Motor neuron (in vitro differentiated cells): ENCODE measurements at places on chromosomes 11 and 22. TPM values are rescaled to one million over a fixed set of nuclear protein-coding genes. Genes with fewer than 3 reads are reported as not detected.

GRCh38 chr11:63444160-63444559 is 46.8 kb downstream of the PLAAT5 start:
- ATAC-seq = no peak

GRCh38 chr11:63709336-63709884 is 28.1 kb downstream of the RTN3 start:
- ATAC-seq = no peak

DNA sequence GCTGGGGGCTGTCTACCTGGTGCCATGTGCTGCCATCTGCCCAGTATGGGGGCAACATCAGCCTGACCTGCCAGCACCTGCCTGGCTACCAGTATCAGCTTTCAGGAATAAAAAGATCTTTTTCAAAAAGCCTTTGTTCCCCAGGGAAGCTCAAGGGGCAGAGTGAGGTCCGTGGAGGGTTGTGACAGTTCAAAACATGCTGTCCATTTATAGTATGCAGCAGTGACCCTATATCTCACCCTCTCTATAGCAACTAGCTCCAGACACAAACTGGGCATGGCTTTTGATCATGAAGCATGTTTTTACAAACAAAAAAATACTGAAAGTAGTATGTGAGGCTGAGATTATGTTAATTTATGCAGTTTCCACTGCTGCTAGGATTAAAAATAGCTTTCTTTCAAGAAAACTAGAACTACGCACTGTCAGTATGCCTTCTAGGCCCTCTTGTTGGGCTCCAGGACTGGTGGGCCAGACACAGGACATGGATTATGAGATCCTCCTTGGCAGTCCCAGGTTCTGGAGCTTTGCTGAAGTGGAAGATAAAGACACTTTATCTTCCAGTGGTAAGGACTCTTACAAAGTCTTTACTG is 23.4 kb downstream of the NAV2 start:
- peak; percentile 56 for ATAC-seq

GRCh38 chr11:125192183-125192582 is 27.6 kb downstream of the PKNOX2 start:
- ATAC-seq = peak; percentile 35

DNA sequence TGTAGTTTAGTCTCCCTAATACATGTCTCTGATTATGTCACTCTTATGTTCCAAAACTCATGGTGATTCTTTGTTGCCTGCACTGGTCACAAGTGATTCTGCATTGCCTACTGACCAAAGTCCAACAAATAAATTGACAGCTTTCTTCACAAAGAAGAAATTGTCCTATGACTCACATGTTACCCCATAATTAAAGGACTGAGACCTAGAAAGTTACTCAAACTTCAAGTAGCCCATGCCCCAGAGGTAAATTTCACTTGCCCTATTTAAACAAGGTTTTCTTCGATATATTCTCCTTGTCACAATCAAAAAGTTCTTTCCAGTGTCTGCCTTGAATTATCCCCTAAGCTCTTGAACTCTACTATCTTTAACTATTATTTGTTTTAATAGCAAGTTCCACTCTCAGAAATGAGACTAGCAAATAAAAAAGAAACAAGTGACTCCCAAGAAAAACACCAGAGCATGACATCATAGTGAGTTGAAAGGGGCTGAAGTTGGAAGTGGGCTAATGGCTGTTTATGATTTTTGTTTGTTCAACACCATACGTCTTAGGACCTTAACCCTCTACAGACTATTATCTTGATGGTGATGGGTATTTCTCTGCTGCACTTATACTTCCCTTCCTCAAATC is 94.5 kb upstream of the BLID start:
- ATAC-seq = no peak

GRCh38 chr11:124768914-124769313 is 6.8 kb upstream of the ESAM start:
- no peak for ATAC-seq

- peak; percentile 79 for ATAC-seq
Measured at GRCh38 chr11:31968461-31969358, 122.2 kb upstream of the RCN1 start.

DNA sequence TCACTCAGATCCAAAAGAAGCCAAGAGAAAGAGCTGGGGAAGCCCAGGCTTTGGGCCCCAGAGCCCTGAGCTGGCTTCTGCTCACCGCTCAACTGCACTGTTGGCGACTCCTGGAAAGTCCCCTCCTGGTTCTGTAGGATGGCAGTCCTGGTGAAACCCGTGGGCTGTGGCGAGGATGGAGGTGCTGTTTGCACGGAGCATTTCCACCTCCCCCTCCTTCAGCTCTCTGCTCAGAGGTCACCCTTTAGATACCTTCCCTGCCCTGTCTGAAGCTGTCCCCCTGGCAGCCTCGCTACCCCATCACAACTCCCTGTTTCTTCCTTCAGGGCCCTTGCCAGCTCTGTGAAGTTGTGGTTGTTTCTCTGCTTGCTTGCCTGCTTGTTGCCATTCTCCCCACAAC is 97.8 kb downstream of the MYO18B start:
- ATAC-seq = no peak

GRCh38 chr11:123587044-123587443 is 67.4 kb downstream of the SCN3B start:
- ATAC-seq = peak; percentile 72

DNA sequence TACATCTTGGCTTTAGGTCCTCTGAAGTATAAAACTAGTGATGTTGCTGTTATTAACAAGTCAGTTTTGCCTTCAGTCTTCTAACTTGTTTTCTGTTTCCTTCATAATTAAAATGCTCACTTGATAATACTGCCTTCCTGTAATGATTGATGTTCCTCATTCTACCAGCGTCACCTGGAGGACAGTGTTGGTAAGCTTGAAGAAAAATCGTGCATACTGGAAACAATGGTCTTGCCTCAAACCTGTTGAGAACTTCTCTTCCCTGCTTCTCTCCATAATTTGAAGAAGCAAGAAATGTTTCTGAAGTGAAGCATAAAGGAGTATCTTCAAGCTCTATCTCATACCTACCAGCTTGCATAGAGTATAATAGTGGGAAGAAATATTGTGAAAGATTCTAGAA is 3.0 kb downstream of the YWHAH start:
- no peak for ATAC-seq

DNA sequence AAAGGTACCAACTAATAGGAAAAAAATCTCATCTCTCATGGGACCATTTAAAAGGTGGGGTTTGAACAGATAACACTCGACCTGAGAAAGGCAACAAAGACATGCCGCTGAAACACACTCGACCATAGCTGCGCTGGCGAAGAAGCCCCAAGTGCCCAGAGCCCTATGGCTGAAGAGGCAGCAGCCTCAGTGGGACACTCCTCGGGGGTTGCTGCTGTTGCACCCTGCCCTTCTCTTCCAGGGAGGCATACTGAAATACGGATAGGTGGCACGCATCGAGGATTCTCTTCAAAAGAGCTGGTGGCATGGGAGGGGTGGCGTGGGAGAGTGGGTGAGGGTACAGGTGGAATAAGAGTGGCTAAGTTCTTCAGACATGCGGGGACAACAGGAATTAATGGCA is 18.5 kb upstream of the PHLDA2 start:
- no peak for ATAC-seq

DNA sequence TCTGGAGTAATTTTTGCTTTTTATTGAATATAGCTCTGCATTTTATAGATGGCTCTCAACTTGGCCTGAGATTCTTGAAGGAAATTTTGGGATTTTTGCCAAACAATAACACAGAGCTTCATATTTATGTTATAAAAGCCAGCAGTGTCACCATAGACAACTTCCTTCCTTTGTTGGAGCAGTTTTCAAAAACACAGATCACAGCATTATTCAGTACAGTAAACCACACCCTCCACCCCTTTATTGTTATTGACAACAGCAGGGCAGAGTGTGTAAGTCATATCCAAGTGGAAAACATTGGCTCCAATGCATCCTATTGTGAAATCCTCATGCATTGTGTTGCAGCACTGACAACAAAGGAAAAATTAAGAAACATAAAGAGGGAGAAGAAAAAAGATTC is 62.6 kb upstream of the PRSS23 start:
- no peak for ATAC-seq

DNA sequence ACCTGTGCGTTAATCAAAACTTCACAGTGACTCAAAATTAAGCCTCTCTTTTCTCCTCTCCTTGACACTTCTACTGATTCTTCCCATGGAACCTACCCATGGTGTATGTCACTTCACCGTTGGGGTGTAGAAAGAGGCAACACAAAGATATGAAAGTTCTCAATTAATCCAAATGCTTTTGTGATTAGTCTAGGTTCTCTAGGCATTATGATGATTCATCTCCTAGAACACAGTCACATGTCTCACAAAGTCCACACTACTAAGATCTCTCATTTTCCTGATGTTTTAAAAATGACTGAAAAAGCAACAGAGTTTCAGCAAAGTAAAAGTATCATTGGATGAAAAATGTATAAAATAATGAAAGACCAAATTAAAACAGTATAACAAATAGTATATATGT is 13.7 kb upstream of the SCGB2A2 start:
- no peak for ATAC-seq

GRCh38 chr11:63462137-63462536 is 28.8 kb downstream of the PLAAT5 start:
- no peak for ATAC-seq

DNA sequence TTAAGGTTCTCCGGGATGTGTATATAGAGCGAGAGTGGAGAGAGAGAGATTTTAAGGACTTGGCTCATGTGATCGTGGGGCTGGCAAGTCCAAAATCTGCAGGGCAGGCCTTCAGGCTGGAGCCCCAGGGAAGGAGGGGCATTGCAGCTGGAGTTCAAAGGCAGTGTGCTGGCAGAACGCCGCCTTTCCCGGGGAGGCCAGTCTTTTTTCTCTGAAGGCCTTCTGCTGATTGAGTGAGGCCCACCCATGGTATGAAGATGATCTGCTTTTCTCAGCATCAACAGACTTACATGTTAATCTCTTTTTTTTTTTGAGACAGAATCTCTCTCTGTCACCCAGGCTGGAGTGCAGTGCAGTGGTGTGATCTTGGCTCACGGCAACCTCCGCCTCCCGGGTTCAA is 25.4 kb downstream of the FBLN1 start:
- no peak for ATAC-seq

DNA sequence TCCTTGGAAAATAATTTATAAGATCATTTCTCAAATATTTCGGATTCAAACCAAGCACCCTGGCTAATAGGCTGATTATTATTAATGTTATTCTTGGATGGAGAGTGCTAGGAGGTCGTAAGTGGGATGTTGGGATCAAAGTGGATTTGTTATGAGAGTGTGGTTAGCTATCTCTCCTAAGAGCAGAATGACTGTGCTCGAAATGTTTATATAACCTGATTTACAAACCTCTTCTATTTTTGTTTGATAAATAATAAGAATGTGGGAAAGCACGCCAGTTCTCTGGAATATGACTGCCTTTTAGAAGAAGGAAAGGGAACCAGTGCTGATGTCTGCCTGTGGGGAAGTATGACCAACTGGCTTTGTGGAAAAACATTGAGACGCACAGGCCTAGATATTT is 527.5 kb downstream of the NTM start:
- no peak for ATAC-seq

- no peak for ATAC-seq
Measured at GRCh38 chr22:45180146-45180679, 16.5 kb downstream of the NUP50 start.

DNA sequence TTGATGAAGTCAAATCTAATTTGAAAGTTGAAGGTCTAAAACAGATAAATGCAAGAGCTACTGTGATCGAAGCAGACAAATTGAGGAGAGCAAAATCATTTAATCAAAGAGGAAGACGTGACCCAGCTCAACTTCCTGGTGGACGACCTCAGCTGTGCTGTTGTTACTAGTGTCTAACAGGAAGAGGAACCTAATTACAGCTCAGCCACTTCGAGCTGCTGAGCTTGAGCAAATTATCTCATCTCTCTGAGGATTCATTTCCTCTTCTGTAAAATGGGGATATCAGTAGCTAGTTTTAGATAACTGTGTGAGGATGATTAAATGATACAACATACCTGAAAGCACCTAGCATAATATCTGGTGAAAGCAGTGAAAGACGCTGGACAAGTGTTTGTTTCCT is 48.6 kb upstream of the OLFML1 start:
- no peak for ATAC-seq

DNA sequence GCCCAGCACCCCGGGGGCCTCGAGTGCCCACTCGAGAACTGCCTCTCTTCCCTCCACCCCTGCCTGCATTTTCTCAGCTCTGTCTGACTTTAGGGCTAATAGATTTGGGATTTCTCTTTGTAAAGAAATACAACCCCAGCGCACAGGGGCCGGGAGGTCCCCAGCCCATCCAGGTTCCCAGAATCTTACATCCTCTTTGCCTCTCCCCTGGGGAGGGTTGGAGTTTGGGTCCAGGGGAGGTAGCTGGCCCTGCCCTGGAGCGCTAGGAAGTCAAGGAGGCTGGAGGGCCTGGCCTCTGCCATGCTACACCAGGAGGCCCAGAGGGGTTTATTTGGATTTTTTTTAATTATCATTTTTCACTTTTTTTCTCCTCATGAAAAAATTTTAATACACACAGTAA is 65.7 kb upstream of the LMO1 start:
- no peak for ATAC-seq

DNA sequence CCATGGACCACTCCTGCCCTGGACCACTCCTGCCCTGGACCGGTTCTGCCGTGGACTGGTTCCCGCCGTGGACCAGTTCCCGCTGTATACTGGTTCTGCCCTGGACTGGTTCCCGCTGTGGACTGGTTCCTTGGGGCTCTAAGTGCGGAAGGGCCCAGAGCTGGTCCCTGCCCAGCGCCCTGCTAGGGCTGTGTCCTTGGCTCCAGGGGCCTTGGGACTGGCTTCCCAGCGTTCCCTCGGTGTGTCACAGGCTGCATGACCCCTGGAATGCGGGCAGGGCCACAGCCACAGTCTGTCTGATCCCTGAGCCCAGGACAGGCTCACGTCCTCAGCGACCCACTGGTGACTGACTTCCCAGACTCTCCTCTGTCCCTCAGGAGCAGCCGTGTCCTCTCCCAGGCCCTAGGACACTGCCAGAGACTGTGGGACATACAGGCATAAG is 412.2 kb downstream of the TBC1D22A start:
- ATAC-seq = no peak

DNA sequence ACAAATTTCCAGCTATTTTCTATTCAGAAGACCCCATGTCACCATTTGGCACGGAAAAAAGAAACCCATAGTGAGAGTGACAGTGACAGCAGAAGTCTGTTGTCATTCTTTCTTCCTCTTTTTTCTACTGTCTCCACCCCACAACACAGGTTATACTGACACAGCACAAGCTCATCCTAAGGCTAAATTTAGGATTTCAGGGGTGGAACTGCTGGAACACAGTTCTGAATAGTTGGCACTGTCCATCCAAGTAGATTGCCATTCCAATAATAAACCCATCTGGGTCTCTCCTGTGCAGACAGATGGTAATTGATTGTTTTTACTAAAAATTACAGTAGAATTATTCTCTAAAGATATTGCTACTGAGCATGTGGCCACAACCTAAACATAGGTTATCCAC is 95.2 kb upstream of the C11orf87 start:
- ATAC-seq = no peak

TMEM223 gene
- total RNA-seq = 26.0 and 28.2 TPM in 2 replicates

DDI1 gene
- total RNA-seq = 1.6 and 2.6 TPM in 2 replicates

CNTF gene
- total RNA-seq = 1.1 and 1.5 TPM in 2 replicates

VSIG10L2 gene
- total RNA-seq = 0.09 and 0.21 TPM in 2 replicates

OR51A4 gene
- total RNA-seq = 0.27 and 0.81 TPM in 2 replicates

TMEM191C gene
- 0.56 and 1.3 TPM in 2 replicates for total RNA-seq

RASSF10 gene
- 1.5 TPM in 2 replicates for total RNA-seq

CNGA4 gene
- 0.91 TPM in 1 of 2 replicates, not detected in the other for total RNA-seq

MUC5B gene
- total RNA-seq = 0.32 and 1.7 TPM in 2 replicates

CCDC73 gene
- total RNA-seq = 0.19 and 0.24 TPM in 2 replicates

CD3E gene
- total RNA-seq = 0.20 TPM in 1 of 2 replicates, not detected in the other

SCGB1A1 gene
- total RNA-seq = not detected in 2 replicates
